ENCODE measurements at places on chromosomes 12 and 14.

GRCh38 chr12:51904951-51905470 is 2.3 kb upstream of the ACVRL1 start:
- no peak for DNase-seq

DNA sequence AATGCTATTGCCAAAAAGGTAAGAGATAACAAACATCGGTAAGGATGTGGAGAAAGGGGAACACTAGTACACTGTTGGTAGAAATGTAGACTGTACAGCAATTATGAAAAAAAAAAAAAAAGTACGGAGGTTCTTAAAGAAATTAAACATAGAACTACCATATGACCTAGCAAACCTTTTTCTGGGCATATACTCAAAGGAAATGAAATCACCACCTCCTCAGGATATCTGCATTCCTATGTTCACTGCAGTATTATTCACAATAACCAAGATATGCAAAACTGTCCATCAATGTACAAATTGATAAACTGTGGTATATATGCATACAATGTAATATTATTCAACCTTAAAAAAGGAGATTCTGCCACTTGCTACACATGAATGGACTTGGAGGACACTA is 60.7 kb downstream of the INSM2 start:
- no peak for DNase-seq

GRCh38 chr14:96267336-96267735 is 11.3 kb downstream of the BDKRB1 start:
- no peak for DNase-seq

DNA sequence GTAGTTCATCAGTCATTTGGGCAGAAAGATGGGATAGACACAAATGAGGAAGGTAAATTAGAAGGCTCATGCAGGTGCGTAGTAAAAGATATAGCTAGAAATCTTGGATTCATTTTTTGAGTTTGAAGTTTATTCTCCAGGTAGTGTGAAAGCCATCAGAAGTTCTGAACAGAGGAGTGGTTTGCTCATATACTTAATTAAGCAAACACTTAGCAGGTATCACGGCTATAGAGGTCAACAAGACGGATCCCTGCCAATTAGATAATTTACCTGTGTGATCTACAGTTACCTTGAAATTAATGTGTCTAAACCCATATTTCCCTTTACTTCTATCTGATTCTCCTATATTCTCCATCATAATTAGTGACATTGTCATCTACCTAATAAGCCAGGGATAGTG is 29.7 kb downstream of the PALS1 start:
- no peak for DNase-seq

GRCh38 chr12:1890119-1890703 is 28.2 kb downstream of the CACNA2D4 start:
- peak; percentile 42 for DNase-seq

DNA sequence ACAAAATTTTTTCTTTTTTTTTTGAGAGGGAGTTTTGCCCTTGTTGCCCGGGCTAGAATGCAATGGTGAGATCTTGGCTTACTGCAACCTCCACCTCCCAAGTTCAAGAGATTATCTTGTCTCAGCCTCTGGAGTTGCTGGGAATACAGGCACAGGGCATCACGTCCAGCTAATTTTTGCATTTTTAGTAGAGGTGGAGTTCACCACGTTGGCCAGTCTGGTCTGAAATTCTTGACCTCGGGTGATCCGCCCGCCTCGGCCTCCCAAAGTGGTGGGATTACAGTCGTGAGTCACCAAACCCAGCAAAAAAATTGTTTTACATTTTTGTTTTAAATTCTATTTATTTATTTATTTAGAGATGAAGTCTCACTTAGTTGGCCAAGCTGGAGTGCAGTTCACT is 4.7 kb upstream of the SLC2A14 start:
- no peak for DNase-seq

DNA sequence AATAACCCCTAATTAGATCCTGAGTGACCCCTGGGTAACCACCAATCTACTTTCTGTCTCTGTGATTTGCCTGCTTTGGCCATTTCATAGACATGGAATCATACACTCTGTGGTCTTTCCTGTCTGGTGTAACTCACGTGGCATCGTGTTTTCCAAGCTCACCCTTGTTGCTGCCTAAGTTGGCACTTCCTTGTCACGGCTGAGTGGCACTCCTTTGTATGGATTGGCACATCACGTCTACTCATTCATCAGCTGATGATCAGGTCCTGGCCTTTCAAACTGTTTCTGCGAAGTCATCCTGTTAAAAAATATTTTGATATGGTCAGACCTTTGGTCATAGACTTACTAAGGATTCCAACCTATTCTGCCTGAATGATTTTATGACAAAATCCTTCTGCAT is 87.7 kb downstream of the GLT1D1 start:
- DNase-seq = no peak

GRCh38 chr12:39296496-39296895 is 146.4 kb downstream of the KIF21A start:
- no peak for DNase-seq

- no peak for DNase-seq
These were observed 168.4 kb downstream of the FUT8 start for GRCh38 chr14:65580973-65581372.

DNA sequence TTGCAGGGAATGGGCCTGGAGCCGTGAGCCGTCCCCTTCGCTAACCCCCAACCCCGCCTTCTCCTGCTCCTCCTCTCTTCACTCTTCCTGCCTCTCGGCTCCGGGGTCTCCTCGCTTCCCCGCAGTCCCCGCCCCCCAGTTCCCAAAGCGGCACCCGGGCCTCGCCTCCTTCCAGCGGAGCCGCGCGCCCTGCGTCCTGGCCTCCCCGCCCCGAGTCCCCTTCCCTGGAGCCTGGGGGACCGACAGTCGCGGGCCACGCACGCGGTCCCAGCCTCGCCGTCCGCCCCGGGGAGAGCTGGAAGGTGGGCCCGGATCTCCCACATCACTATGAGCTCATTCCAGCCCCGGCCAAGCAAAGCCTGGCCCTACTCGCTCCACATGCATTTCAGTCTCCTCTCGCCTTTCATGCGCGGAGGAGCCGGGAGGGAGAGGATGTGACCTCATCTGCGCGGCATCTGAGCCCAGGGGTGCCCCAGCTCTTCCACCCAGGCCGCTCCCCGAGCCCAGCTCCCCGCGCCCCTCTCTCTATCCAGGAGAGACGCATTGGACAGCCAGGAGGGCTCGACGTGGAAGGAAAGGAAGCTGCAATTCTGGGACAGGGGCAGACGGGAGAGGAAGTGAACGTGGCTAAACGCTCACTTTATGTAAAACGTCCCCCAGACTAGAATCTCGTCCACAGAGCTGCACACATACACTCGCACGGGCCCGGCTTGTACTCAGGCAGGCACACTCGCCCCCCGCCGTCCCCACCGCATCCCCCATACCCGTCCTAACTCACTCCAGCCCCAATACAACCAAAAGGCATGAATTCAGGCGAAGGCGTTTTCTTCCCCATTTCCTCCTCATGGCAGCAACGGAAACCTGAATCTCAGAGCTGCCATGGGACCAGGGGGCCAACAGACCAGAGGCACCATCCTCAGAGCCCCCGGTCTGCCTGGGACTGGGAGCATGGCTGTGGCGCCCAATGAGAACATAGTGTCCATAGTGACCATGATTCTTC is 108.7 kb upstream of the CCND2 start:
- DNase-seq = peak; percentile 84

DNA sequence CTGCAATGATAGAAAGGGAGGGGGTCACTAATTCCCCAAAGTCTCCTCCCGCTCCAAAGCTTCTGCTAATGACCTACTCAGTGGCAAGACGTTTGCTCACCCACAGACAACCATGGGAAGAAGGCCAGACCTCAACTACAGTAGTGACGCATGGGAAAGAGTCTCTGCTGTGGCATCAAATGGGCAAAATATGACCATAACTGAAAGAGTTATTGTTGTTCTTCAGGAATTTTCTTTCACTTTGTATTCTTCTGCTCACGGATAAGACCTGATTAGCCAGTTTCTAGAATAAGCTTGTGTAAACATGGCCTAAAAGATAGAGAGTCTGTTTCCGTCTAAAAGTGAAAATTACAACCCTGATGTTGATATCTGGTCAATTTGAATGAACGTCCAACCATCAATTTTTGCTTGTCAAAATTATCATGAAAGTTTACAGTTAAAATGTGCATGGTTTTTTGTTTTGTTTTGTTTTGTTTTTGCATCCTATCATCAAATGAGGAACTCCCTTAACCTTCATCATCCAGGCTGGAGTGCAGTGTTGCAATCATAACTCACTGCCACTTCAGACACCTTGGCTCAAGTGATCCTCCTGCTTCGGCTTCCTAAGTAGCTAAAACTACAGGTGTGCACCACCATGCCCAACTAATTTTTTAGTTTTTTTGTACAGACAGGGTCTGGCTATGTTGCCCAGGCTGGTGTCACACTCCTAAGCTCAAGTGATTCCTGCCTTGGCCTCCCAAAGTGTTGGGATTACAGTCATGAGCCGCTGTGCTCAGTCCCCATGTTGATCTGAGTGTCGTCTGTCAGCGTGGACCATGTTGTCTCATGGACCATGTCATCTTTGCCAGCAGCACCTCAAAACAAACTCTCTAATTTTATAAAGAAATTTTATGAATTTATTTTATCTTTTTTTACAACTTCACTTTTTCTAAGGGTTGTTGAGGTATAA is 7.0 kb downstream of the KRT6B start:
- DNase-seq = no peak

GRCh38 chr14:35197015-35197414 is 74.7 kb downstream of the PRORP start:
- DNase-seq = no peak

GRCh38 chr12:96471368-96472050 is 17.9 kb upstream of the CFAP54 start:
- no peak for DNase-seq

DNA sequence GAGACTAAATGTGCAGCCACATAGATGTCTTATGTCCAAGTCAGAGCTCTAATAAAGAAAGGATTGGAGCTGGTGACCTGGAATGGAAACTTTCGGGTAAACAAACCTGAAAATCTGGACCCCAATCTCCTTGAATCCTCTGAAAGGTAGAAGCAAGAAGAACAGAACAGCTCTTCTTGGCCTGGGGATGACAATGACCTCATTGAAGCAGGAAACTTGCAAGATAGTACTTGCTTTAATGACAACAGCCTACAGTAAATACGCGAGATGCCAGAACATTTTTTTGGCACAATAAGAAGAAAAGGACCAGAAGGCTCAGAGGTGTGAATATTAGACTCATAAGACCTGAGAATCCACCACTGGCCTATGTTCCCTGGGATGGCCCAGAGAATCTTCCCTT is 4.1 kb upstream of the PRIMA1 start:
- DNase-seq = no peak

GRCh38 chr12:20339060-20339459 is 29.3 kb upstream of the PDE3A start:
- DNase-seq = no peak

- no peak for DNase-seq
These were observed 16.2 kb downstream of the AACS start for GRCh38 chr12:125081427-125081826.

DNA sequence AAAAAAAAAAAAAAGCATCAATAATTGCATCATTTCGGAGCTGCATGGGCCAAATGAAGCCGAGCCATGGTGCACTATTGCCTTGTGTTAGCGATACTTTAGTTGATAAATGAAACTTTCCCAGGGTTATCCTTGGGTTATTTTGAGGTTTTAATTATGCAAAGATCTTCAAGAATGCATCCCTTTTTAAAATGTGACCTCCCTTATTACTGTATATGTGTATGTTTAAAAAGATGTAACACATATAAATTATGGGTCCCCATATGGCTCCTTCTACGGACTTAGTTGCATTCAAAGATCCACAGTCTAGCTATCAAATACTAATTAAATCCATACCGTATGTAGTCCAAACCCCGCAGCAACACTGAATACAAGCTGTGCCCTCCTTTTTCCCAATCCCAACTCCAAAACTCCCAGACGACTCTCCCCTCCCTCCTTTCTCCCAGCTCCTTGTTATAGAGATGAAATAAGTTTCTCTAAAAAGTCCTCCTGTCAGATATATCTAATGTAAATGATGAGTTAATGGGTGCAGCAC is 129.3 kb upstream of the MAP1LC3B2 start:
- DNase-seq = no peak

GRCh38 chr12:22481547-22482104 is 62.7 kb downstream of the C2CD5 start:
- DNase-seq = no peak

DNA sequence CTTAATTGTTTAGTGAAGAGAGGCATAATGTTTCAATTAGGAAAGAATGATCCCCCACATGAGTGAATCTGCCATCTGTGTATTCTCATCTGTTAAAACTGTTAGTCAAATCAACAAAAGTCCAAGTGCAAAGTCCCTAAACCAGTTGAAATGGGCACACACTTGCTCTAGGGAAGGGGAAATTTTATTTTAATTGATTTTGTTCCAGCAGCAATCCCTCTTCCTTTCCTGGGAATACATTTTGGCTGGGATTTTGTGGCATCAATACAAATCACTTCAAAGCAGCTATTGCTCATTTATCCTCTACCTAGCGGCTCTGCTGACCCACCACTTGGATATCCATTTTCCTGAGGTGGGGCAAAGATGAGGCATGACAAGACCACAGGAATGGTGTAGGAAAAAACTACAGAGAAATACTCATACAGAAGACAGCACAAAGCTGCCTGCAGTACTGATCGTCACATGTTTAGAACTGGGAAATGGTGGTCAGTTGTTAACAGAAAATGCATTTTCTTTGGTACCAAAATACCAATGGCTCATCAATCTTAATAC is 9.8 kb upstream of the SSTR1 start:
- no peak for DNase-seq

DNA sequence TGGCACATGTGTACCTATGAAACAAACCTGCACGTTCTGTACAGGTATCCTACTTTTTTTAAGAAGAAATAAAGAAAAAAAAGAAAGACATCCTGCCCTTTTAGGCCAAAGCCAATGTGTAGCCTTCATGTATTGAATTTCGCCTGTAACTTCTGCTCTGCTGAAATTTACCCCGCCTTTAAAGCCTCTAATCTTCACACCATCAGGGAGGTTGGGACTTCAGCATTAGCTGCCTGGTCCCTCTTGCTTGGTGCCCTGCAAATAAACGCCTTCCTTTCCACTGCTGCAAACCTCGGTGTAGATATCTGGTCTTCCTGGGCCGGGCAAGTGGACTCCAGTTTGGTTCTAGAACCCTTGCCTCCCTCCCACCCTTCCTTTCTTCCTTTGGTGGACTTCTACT is 2.6 kb upstream of the KRT71 start:
- no peak for DNase-seq

GRCh38 chr14:97687944-97688630 is 890.9 kb downstream of the VRK1 start:
- no peak for DNase-seq

DNA sequence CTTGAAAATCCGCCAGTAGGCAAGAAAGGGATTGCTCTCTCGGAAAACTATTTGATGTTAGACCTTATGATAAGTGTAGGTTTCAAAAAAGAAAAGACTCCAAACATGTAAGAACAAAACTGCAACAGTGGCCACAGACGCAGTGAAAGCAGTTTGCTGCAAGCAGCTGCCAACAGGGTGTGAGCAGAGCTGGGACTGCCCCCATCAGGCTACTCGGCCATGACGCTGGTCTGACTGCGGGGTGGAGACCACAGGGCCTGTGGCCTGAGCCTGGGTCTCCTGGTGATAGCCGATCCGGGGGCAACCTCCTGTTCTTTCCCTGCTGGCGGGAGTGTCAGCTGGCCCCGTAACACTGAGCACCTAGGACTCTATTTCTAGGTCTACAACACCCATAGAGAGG is 63.2 kb downstream of the AMN start:
- no peak for DNase-seq

- DNase-seq = no peak
These were observed 127.6 kb upstream of the EVL start for GRCh38 chr14:99937475-99938244.

- no peak for DNase-seq
These were observed 16.4 kb downstream of the DAD1 start for GRCh38 chr14:22572562-22573058.
